GM12892 (cell line): ENCODE measurements at places on chromosomes 2 and 18.

DNA sequence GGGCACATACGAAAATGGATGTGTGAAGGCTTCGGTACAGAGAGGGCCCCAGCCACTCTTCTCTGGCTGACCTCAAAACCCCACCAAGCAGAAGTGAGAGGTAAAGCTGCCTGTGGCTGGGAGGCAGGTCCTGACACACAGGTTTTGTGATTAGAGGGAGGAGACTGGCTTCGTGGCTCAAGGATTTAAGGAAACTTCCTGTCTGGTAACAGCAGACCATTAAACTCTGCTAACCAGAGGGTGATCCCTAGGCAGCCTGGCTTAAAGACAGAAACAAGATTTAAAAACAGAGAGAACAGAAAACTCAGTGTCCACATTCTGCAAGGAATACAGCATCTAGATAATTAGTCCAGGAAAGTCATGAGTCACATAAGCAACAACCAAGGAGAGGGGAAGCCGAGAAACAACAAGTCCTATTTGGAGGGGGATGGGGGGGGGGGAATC is 101.9 kb downstream of the NFATC1 start:
- no peak for DNase-seq

DNA sequence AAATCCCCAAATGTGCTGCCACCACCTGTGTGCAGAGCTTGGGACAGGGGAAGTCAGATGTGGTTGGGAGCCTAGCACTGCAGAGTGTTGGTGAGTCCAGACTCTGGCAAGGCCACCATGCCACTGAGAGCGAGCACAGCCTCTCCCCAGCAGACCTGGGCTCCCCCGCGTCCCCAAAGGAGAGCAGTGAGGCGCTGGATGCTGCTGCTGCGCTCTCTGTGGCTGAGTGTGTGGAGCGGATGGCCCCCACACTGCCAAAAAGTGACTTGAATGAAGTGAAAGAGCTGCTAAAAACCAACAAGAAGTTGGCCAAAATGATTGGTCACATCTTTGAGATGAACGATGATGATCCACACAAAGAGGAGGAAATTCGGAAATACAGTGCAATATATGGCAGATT is 10.7 kb downstream of the NAB1 start:
- DNase-seq: no peak

- no peak for DNase-seq
These were observed 52.0 kb upstream of the RTN4 start for GRCh38 chr2:55102056-55102812.

DNA sequence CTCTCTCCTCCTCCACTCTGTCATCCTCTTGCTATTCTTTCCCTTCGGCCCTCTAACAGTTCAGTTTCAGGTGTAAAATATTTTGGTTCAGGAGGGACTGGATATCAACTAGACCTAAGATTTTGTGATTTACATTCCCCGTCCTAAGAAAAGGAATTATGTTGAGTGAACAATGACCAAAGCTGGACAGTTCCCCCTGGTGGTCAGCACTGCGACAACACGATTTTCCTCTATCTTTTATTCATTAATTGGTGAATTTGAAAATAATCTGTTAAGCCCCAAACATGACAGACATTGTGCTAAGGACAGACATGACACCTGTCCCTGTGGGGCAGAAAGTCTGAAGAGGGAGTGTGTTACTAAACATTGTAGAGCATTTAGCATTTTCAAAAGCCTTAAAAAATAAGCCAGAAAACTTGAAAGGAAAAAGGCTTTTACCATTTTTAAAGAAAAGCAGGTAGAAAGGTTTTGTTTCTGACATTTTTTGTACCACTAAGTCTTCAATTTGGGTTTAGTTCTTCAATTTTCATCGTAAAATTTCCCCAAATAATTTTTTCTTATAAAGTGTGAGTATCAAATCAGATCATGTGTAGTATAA is 28.4 kb upstream of the GTF2A1L start:
- DNase-seq: no peak

GRCh38 chr2:236307641-236308040 is 43.4 kb upstream of the ASB18 start:
- no peak for DNase-seq

DNA sequence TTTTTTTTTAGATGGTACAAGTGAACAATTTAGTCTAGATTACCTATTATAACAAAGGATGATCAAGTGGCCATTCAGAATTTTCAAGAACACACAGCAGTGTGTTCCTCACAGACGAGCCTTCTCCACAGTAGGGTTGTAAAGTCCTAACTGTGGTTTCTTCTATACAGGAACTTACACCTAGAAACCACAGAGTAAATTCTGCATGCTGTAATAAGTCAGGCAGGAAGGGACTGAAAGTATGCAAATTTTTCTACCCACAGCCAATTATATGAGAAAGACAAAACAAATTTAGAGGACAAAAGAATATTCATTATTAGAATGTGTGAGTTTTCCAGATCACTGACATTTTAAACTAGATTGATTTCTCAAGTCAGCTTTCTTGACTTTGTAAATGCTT is 99.5 kb downstream of the RBMS1 start:
- DNase-seq: peak; percentile 14

DNA sequence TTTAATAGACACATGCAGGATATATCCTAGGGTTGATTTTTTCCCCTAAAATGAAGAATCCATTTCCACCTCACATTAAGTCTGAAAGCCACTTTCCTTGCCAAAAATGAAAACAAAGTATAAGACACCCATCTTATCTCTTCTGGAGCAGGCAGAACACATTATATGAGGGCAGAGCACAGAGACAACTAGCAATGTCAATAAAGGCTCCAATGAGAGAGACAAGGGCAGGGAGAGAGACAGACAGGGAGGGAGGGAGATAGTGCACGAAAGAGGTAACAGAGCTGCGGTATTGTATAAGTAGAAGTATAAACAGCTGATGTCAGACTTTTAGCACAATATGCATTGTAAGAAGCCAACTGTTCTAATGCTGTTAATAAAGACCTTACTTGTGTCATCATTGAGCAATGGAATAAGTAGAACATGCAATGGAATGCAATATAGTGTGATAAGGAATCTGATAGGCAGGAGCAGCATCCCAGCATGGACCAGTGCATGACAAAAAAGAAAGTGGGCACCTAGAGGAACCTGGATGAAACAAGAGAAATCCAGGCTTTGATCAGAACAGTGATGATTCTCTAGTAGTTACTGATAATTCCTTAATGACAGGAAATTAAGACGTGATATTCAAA is 150.6 kb upstream of the TCF4 start:
- no peak for DNase-seq

DNA sequence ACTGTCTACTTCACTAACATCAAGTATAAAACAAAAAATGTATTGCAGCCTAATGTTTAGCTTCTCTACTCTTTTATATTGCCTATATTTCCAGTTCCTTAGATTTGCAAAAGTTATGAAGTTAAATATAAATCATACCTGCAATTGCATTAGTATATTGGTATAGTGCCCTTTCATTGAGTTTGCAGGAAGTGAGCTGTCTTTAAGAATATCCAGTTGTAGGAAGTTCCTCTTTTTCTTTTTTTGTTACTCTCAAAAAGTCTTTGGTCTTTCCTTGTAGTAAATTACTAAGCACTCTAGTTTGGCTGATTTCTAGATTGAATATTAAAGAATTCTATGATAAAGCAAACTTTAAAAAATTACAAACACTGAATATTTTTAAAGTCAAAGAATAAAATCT is 71.3 kb upstream of the FN1 start:
- no peak for DNase-seq

DNA sequence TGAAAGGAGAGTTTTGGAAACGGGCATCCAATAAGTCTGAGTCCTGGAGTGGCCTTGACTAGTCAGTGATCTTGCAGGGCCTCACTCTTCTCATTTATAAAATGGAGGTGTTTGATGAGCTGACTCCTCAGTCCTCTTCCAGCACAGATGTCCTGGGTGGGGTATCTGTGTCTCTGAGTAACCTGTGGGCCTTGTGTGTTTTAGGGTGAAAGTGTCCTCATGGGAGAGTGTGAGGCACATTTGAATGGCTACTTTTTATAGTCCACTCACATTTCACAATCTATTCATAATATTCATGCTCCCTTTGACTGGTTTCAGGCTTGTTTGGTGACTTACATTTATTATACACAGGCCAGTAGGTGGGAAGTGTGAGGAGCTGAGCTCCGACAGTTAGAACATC is 106.4 kb upstream of the CELF4 start:
- no peak for DNase-seq

- no peak for DNase-seq
These were observed 693 bp downstream of the UBE2F start for GRCh38 chr2:237967463-237967951.

- DNase-seq: no peak
These were observed 361.8 kb upstream of the PIK3C3 start for GRCh38 chr18:41593171-41593675.

GRCh38 chr2:191970867-191971266 is 124.0 kb upstream of the CAVIN2 start:
- no peak for DNase-seq

- DNase-seq: no peak
These were observed 10.8 kb downstream of the IL1RL1 start for GRCh38 chr2:102321941-102322719.

DNA sequence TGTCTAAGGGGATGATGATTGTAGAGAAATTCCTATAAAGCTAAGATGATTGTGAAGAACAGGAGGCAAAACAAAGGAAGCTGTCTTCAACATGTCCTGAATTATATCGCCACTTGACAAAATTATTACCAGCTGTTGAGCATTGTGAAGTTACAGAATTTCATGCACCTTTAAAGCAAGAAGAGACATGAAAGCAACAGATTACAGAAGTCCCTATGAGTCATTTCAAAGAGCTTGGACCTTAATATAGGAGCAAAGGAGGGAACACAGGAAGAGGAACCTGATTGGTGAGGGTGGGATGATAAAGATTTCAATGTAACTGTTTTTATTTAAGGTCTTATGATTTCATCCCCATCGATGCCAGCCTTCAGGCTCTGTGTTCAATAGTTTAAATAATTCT is 526.9 kb upstream of the HNMT start:
- no peak for DNase-seq

- DNase-seq: no peak
These were observed 72.1 kb downstream of the COL3A1 start for GRCh38 chr2:189046320-189046719.

- DNase-seq: no peak
These were observed 7.3 kb downstream of the CEP192 start for GRCh38 chr18:12998332-12999060.

GRCh38 chr2:14475994-14476393 is 156.5 kb upstream of the LRATD1 start:
- DNase-seq: no peak

DNA sequence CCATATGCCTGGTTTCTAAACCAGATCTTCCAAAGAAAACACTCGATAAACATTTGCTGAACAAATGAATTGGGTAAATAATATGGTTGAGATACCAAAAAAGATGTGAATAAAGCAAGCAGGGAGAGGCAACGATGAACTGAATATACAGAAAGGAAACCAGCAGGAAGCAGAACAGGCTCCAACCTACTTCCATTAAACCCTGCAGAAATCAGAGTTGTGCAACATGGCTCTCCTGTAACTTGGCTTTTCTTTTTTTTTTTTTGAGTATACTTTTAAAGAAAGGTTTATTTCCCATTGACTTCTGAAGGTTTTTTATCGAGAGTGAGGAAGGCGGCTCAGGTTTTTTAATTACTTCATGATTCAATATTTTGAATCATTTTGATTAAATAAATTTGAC is 23.5 kb downstream of the ITSN2 start:
- DNase-seq: no peak

GRCh38 chr2:235343156-235343774 is 150.6 kb upstream of the AGAP1 start:
- DNase-seq: no peak

DNA sequence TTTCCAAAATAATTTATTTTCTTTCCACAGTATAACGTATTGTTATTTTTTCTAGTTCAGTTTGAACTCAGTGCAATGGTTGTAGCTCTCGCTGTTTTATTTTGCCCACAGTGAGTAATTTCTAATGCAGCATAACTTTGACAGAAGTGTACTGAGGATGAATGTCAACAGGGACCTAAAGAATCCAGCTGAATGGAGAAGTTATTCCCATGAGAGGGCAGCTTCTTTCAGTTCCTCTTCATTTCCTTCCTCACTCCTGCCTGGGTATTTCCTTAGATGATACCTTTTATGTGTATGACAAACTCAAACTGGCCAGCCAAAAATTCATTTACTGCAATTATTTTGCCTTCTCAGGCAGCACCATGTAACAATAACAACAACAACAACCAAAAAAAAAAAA is 1223.1 kb upstream of the ZEB2 start:
- no peak for DNase-seq
